Stimulated activated CD8-positive, alpha-beta memory T cell treated with anti-CD3 and anti-CD28 coated beads, Interleukin-4, amount 100 ng/mL, for 48 hours (primary cell): ENCODE measurements at places on chromosomes 3 and 15.

DNA sequence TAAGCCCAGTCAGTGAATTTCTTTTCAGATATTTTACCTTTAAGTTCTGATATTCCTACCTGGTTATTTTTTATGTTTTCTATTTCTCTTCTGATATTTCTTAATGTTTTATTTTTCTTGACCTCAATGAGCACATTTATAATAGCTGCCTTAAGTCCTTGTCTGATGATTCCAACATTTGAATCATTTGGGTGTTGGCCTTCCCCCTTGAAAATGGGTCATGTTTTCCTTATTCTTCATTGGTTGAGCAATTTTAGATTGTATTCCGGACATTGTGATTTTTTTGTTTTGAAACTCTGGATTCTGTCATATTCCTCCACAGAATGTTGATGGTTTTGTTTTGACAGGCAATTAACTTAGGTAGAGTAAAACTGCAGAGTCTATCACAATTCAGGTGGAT lies 9.7 kb upstream of the ACKR4 start:
- no peak for DNase-seq

GRCh38 chr3:71099997-71100719 lies 483.4 kb downstream of the FOXP1 start:
- DNase-seq, result no peak

GRCh38 chr3:63593779-63594178 lies 58.7 kb upstream of the SNTN start:
- DNase-seq, result no peak

- no peak for DNase-seq
Measured at GRCh38 chr3:85074003-85074402, 115.2 kb downstream of the CADM2 start.

DNA sequence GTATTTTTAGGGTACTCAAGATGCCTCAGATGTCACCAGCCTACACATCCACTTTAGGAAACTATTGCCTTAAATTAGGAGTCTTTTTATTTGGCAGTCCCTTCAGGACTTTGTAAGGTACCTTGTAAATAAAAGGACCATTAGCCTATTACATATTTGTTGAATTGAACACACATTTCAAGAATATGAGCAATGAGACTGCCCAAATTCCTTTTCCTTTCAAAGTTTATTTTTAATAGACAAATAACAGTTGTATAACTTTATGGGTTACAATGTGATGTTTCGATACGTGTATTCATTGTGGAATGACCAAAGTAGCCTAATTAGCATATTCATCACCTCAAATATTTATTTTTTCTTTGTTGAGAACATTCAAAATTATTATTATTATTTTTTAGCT lies 176.7 kb upstream of the PDZRN3 start:
- DNase-seq, result no peak

DNA sequence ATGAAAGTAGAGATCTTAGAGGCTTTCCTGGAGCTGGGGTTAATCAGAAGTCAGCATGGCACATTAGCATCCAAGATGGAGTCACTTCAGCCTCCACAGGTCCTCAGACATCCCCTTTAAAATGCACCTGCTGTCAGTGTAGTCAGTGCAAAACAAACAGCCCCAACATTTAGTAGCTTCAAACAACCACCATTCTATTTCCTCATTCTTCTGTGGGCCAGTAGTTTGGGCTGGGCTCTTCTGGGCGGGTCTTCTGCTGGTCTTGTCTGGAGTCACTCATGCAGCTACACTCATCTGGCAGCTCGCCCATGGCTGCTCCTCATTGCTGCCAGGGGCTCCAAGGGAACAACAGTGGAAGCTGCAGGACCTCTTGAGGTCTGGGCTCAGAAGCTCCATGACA lies 99.9 kb downstream of the TLE3 start:
- no peak for DNase-seq

GRCh38 chr3:9077029-9077428 lies 113.8 kb upstream of the RAD18 start:
- no peak for DNase-seq

DNA sequence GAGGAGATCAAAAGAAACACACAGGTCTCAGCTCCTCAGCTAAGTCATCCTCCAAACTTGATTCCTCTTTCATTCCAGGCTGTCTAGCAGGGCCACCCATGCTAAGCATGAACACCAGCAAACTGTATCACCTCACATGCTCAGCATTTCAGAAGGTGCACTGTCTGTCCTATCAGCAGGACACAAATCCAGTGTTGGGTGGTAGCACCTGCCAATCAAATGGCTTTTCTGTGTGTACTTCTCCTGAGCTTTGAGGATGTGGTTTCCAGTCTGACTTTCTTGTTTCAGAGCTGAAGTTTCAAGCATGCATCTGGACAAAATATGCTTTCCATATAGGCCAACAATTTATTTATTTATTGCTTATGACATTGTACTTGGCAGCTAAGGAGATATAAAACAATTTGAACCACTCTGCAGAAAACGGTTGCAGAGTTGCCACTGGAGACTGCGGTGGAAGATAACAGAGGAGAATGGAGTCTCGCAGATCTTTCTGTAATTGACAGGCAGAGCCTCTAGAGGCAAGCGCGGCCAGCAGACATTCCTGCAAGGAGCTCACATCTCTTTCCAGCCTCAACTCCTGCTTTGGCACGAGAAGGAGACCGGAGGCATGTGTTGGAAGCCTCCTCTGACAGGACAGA lies 167.1 kb upstream of the WNT5A start:
- DNase-seq, result no peak

DNA sequence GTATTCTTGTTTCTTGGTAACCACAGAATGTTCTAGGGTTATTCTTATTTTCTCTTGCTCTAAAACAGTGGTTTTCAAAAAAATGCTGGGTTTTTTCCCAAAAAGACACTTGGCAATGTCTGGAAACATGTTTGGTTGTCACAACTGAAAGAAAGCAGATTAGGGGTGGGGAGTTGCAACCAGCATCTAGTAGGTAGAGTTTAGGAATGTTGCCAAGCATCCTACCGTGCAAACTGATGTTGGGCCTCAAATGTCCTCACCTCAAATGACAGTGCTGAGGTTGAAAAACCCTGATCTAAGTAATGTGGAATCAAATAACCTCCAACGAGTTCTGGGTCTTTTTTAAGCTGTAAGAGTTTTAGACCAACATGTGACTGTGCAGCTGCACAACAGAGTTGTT lies 270.5 kb upstream of the STT3B start:
- DNase-seq, result no peak

GRCh38 chr3:26449996-26450395 lies 172.6 kb upstream of the LRRC3B start:
- DNase-seq, result no peak

DNA sequence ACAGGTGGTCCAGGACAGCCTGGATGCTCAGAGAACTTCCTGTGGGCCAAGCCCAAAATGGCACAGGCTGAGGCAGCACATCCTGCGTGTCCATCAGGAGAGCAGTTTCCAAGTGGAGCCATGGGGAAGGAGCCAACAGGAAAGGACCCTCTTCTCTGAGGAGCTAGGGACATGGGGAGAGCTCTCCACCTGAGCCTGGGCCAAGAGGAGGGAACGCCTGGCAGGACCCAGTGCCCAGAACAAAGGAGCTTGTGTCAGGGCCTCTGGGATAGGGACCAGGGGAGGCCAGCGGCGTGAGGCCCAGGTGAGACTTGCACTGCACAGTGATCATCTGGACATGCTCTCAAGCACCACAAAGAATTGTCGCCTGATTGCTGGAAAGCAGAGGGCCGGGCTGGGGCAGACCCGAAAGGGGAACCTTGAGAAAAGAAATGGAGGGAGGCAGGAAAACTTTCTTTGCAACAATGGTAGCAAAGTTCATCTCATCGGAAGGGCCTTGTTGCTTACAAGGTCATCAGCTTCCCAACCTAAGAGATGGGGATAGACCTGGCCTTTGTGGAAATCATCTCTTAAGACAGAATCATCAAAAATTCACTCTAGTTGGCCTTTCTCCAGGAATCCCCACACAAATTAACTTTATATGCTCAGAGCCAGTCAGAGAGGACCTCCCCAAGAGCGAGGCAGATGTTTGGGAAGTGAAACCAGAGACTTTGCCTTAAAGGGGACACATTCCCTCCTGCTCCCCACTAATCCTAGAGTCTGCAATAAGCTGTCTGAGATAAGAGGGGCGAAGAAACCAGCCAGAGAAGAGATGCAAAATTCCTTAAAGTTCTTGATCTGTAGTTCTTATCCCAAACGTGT lies 47.7 kb upstream of the HES1 start:
- no peak for DNase-seq

DNA sequence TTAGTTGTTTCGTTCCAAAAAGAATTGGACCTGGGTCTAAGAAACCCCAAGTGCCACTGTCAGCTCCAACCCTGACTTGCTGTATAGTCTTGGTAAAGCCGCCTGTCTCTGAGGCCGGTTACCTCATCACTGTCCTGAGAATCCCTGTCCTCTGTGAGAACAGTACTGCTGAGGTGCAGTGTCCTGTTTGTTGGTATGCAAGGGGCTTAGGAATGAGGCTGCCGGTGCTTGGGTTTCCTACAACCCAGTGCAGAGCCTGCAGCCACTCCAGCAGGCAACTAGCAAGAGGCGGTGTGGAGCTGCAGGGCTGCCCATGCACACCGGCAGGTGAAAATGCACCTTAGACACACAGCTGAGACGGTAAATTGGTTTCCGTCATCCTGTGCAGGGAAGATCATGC lies 52.0 kb upstream of the ATG7 start:
- DNase-seq, result no peak

DNA sequence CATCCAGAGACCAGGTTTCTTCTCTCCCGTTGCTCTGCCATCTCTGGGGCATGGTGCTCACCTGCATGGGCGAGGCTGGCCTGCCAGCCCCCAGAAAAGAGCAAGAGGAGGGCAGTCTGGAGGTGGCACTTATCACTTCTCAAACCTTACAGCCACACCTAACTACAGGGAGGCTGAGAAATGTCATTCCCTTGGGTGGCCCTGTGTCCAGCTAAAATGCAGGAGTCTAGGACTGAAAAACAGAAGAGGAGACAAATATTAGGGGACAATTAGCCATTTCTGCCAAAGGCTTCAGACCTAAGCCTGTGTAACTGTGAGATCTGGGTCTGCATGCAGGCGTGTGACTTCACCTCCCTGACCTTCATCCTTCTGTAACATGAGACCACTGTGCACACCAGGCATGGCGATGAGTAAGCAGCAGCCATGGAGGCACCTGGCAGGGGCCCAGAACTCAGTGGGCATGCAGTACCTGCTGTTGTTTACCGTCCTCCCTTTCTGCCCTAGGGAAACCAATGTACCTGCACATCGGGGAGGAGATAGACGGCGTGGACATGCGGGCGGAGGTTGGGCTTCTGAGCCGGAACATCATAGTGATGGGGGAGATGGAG lies 83.4 kb downstream of the MESD start:
- DNase-seq, result no peak

GRCh38 chr15:40960925-40961324 lies 7.7 kb downstream of the CHAC1 start:
- DNase-seq, result no peak

GRCh38 chr3:10725846-10726245 lies 90.2 kb upstream of the SLC6A11 start:
- DNase-seq, result no peak

DNA sequence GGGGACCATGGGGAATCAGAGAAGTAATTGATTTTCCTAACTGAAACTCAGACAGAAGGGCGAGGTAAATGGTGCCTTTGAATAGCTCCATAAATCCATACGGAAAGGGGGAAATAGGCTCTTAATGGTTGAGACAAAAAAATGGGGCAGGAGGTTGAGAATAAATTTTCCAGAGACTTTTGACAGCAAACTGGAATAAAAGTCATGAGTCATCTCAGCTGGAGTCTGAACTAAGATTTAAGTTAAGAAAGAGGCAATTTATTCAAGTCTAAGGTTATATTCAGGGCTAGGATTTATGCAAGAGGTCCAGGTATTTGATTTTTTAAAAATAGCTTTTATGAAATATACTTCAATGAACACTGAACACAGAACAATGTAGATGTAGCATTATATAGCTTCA lies 238.7 kb upstream of the RORA start:
- no peak for DNase-seq

DNA sequence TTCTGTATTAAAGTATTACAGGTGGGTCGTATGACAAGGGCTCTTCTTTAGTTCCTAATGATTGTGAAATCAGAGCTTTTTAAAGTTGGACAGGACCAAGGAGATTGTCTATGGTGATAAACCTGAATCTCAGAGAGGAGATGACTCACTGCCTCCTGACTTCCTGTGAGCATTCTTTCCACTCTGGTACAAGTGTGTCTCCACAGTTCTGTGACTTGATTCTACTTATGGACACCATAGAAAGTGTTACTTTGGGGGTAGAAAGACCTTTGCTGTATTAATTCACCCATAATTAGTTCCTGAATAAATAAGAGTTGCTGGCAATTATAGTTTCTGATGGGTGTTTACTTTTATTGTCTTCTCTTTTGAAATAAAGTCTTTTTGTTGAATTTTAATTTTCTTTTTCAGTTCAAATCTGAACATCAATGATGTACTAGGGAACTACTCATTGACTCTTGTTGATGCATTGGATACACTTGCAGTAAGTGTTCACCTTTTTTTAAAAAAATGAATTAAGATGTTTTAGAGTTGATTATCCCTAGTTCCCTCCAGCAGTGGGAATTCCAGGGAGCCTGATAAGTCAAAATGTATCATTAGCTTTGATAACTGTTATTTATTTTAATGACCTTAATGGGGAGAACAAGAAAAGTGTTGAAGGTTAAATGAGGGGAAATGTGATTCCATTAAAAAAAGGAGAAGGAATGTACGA lies 7.4 kb downstream of the EDEM1 start:
- DNase-seq, result no peak

DNA sequence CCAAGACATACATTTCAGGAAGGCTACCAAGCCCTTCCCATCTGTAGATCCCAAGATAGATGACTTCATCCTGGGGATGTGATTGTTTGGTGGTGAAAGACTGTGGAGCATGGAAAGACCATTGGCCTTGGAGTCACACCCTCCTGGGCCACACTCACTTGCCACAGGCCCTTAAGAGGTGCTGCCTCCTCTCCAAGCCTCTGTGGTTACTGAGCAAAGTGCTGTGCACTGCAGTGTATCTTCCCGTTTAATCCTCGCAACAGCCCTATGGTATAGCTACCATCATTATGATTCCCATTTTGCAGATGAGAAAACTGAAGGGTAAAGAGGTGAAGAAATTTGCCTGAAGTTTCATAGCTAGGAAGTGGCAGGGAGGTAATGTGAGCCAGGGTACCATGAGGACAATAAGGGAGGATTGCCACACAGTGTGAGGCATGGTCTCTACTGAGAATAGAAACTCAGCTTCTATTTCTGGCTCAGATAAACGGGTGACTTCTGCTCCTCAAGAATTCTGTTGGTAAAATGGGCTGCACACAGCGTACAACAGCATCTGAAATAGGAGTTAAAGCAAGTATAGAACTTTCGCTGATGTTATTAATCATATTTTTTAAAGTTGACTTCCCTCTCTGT lies 23.9 kb upstream of the RHO start:
- DNase-seq, result no peak

GRCh38 chr3:87333393-87333892 lies 57.1 kb upstream of the POU1F1 start:
- DNase-seq, result no peak

GRCh38 chr3:82773207-82773606 lies 1011.8 kb upstream of the GBE1 start:
- no peak for DNase-seq

GRCh38 chr15:60165111-60165510 lies 161.0 kb downstream of the FOXB1 start:
- DNase-seq, result no peak
